ENCODE measurements at places on chromosomes 1 and 21. TPM values are rescaled to one million over a fixed set of nuclear protein-coding genes. Genes with fewer than 3 reads are reported as not detected.
A peak's percentile ranks its signal among the peaks of the same experiment; 100 is the strongest.

Gene ALX3
- total RNA-seq = not detected

Gene LCE2A
- total RNA-seq = not detected

Gene OR2L13
- not detected for total RNA-seq

Gene BCL2L15
- total RNA-seq = 2.9 TPM

GRCh38 chr1:58833166-58833565, 49.3 kb upstream of the JUN start:
- H3K4me3 ChIP-seq = no peak overlapping the region
- no peaks in the 10 kb centered on the region for H3K36me3 ChIP-seq
- no peaks in the 10 kb centered on the region for H3K4me1 ChIP-seq
- no peaks in the 10 kb centered on the region for H3K27me3 ChIP-seq
- DNase-seq = no peak

DNA sequence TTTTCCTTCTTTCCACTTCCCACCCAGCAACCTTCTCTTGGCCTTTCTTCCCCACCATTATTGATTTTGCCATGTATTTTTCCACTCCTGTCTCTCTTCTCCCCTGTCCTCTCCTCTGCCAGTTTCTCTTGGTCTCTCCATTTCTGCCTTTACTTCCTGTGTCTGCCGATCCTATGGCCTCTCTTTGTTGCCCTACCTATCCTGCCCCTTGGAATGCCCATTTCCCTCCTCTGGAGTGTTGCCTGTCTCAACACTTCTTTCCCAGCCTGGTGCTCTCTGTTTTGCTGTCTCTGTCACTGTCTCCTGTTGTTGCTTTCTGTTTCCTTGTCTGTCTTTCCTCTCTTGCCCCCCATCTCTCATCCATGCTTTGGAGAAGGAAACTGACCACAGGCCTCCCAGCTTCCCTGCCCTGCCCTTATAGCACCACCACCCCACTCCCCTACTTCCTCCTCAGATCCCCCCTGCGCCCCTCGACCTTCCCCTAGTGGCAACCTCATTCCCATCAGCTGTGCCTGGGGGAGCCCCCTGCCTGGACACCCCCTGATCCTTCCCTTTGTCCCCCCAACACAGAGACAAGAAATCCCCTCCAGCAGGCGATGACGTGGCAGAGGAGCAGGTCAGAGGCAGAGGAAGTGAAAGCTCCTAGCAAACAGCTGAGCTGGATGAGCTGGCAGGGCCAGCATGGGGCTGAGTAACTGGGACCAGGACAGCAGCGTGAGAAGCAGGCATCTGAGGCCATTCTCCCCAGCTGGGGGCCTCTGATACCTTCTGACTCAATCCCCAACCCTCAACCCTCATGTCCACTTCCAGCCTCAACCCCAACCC, 6.6 kb upstream of the ETV3L start:
- no peaks in the 10 kb centered on the region for H3K27me3 ChIP-seq
- no peaks in the 10 kb centered on the region for H3K36me3 ChIP-seq
- H3K4me1 ChIP-seq = no peaks in the 10 kb centered on the region

- peaks cover 14% of the 10 kb centered on the region for H3K4me1 ChIP-seq
- H3K4me3 ChIP-seq = no peak overlapping the region
- H3K27ac ChIP-seq = peak overlapping the region; percentile 44
- no peak for DNase-seq
- no peaks in the 10 kb centered on the region for H3K36me3 ChIP-seq
Measured at GRCh38 chr1:146010126-146010738, 11.3 kb downstream of the HJV start.

- H3K27ac ChIP-seq = peak overlapping the region; percentile 34
- H3K27me3 ChIP-seq = no peaks in the 10 kb centered on the region
- H3K4me3 ChIP-seq = no peak overlapping the region
- no peak for DNase-seq
Measured at GRCh38 chr1:54220004-54220811, 20.2 kb downstream of the MRPL37 start.

DNA sequence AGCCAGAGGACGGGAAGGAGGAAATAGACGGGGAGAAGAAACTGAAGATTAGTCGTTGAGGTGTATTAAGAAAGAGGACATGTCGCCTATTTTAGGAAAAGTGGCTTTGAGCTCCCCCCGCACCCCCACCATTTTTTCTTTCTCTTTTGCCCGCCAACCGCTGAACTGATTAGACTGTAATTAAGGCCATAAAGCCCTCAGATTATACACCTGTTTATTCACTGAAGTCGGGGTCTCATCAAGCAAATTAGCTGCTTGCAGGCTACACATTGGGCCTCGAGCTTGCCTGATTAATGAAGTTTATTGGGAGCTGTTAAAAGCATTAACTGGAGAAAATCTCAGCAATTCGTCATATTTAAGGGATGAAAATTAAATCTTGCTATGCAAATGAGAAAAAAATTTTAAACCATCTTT, 119.4 kb upstream of the RRP15 start:
- DNase-seq = no peak
- H3K4me3 ChIP-seq = peak overlapping the region; percentile 39
- H3K27ac ChIP-seq = no peak overlapping the region
- H3K36me3 ChIP-seq = no peaks in the 10 kb centered on the region
- H3K4me1 ChIP-seq = peaks cover 25% of the 10 kb centered on the region

DNA sequence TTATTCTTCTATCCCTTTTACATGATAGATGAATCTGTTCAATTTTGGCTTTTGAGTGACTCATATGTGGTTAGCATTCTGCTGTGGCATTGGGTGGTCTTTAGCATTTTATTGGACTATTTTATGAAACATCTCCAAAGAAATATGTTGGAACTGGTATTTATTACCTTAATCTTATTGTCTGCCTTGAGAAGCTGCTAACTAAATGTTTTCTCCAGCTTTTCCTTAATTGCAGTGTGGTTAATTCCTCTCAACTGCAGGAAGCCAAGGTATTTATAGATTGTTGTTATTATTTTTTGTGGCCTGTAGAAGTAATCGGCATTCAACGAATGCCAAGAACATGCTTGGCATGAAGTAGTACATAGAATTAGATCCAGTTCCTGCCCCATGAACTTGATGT, 64.1 kb downstream of the NOS1AP start:
- no peaks in the 10 kb centered on the region for H3K27me3 ChIP-seq
- H3K4me3 ChIP-seq = no peak overlapping the region
- no peak for DNase-seq
- no peak overlapping the region for H3K27ac ChIP-seq

DNA sequence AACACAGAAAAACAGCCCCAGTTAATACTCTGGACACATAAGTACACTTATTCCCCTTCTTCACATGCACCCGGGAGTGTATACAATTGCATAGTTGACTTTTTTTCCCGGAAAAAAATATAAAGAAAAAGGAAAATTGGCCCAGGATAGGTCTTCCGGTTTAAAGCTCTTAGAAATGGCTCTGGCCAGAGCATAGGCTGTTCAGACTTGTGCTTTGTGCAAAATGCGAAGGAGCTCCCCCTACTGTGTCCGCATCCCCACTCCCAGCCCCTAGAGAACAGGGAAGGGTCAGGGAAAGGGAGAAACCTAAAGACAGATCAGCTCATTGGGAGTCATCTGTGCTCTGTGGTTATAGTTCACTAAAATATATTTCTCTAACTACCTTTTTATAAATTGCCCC, 5.5 kb upstream of the MTMR11 start:
- H3K27me3 ChIP-seq = no peaks in the 10 kb centered on the region
- H3K27ac ChIP-seq = peak overlapping the region; percentile 43
- peaks cover 26% of the 10 kb centered on the region for H3K4me1 ChIP-seq

GRCh38 chr21:44919111-44919912, 1.4 kb downstream of the ITGB2 start:
- no peak overlapping the region for H3K27ac ChIP-seq
- no peaks in the 10 kb centered on the region for H3K36me3 ChIP-seq
- no peaks in the 10 kb centered on the region for H3K4me1 ChIP-seq
- no peaks in the 10 kb centered on the region for H3K27me3 ChIP-seq
- peak overlapping the region; percentile 34 for H3K4me3 ChIP-seq

- H3K4me3 ChIP-seq = no peak overlapping the region
- no peaks in the 10 kb centered on the region for H3K27me3 ChIP-seq
- no peak overlapping the region for H3K27ac ChIP-seq
- DNase-seq = no peak
Measured at GRCh38 chr1:119611701-119612113, 36.4 kb downstream of the ZNF697 start.

- no peak overlapping the region for H3K4me3 ChIP-seq
- DNase-seq = no peak
- no peak overlapping the region for H3K27ac ChIP-seq
- H3K36me3 ChIP-seq = no peaks in the 10 kb centered on the region
Measured at GRCh38 chr1:177796561-177796960, 173.3 kb downstream of the SEC16B start.

DNA sequence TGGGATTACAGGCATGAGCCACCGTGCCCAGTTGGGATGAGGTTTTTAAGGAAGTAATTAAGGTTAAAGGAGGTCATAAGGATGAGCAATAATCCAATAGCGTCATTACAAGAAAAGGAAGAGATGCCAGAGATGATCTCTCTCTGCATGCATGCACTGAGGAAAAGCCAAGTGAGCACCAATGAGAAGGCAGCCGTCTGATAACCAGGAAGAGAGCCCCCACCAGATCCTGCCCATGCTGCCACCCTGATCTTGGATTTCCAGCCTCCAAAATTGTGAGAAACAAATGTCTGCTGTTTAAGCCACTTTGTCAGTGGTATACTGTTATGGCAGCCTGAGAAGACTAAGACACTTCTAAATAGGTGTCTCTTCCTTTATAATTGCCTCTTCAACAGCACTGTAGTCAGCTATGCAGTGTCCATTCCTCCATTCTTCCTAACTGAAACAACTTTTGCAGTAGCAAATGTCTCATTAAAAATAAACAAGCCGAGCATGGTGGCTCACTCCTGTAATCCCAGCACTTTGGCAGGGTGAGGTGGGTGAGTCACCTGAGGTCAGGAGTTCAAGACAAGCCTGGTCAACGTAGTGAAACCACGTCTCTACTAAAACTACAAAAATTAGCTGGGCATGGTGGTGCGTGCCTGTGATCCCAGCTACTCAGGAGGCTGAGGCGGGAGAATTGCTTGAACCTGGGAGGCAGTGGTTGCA, 216.2 kb upstream of the RUNX1 start:
- H3K36me3 ChIP-seq = no peaks in the 10 kb centered on the region
- no peak overlapping the region for H3K4me3 ChIP-seq
- no peaks in the 10 kb centered on the region for H3K27me3 ChIP-seq

GRCh38 chr1:229108598-229109201, 162.2 kb upstream of the RAB4A start:
- peaks cover 40% of the 10 kb centered on the region for H3K4me1 ChIP-seq
- H3K27me3 ChIP-seq = no peaks in the 10 kb centered on the region
- H3K36me3 ChIP-seq = no peaks in the 10 kb centered on the region
- no peak overlapping the region for H3K27ac ChIP-seq

DNA sequence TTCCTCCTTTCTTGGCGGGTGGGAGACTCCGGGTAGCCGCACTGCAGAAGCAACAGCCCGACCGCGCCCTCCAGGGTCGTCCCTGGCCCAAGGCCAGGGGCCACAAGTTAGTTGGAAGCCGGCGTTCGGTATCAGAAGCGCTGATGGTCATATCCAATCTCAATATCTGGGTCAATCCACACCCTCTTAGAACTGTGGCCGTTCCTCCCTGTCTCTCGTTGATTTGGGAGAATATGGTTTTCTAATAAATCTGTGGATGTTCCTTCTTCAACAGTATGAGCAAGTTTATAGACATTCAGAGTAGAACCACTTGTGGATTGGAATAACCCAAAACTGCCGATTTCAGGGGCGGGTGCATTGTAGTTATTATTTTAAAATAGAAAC, 2.5 kb downstream of the OLIG2 start:
- H3K4me3 ChIP-seq = no peak overlapping the region
- no peak for DNase-seq
- peaks cover 41% of the 10 kb centered on the region for H3K4me1 ChIP-seq
- H3K27me3 ChIP-seq = peaks cover 18% of the 10 kb centered on the region

GRCh38 chr1:205666372-205667166, 13.7 kb downstream of the SLC45A3 start:
- H3K4me3 ChIP-seq = no peak overlapping the region
- DNase-seq = no peak
- no peaks in the 10 kb centered on the region for H3K27me3 ChIP-seq
- H3K36me3 ChIP-seq = no peaks in the 10 kb centered on the region
- H3K27ac ChIP-seq = no peak overlapping the region

DNA sequence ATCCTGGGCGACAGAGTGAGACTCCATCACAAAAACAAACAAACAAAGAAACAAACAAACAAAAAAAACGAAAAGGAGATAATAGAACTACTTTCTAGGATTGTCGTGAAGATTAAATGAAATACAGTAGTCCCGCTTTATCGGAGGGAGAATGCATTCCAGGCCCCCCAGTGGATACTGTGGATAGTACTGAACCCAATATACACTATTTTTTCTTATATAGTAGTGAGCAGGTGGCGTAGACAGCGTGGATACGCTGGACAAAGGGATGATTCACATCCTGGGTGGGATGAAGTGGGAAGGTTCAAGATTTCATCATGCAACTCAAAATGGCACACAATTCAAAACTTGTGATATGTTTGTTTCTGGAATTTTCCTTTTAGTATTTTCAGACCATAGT, 8.0 kb downstream of the SLC35F3 start:
- DNase-seq = no peak
- H3K4me1 ChIP-seq = no peaks in the 10 kb centered on the region

DNA sequence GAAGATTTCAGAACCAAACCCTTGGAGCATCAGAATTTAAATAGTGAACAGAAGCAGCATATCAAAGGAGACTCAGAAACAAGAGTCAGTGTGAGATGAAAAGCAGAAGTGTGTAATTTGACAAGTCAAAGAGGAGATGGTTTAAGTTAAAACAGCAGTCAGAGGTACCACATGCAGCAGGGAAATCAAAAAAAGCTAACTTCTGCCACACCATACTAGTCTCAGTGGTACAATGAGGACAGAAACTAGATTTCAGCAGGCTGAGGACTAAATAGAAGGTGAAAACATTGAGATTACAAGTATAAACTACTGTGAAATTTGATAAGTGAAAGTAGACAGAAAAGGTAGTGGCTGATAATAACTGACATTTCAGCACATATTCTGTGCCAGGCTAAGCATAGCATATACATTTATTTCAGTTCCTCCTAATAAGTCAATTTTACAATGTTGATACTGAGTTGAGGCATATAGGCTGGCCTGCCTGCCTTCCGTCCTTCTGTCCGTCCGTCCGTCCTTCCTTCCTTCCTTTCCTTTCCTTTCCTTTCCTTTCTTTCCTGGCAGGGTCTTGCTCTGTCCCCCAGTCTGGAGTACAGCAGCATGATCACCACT, 12.6 kb downstream of the SUCO start:
- no peaks in the 10 kb centered on the region for H3K27me3 ChIP-seq
- no peaks in the 10 kb centered on the region for H3K36me3 ChIP-seq

DNA sequence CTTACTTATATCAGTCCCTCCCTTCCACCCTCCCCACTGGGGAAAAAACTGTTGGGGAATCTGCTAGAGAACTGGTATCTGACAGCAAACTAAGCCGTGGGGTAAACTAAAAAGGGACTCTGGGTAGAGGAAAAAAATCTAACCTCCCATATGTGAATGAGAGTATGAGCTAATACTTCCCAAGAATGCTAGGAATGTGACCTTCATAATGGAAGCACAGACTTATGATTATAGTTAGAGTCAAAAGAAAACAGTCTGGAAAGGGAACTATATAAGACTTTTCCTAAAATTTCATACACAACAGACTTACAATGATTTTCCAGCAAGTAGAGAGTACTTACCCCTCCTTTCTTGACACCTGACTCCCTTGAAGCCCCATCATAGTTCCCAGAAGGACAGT, 23.0 kb upstream of the RBBP5 start:
- H3K4me1 ChIP-seq = peaks cover 8% of the 10 kb centered on the region
- H3K27ac ChIP-seq = no peak overlapping the region
- no peak overlapping the region for H3K4me3 ChIP-seq
- H3K36me3 ChIP-seq = no peaks in the 10 kb centered on the region
- no peak for DNase-seq

Measured in vagina (tissue), 2 donors.